ENCODE measurements at places on chromosomes 2 and 18.

DNA sequence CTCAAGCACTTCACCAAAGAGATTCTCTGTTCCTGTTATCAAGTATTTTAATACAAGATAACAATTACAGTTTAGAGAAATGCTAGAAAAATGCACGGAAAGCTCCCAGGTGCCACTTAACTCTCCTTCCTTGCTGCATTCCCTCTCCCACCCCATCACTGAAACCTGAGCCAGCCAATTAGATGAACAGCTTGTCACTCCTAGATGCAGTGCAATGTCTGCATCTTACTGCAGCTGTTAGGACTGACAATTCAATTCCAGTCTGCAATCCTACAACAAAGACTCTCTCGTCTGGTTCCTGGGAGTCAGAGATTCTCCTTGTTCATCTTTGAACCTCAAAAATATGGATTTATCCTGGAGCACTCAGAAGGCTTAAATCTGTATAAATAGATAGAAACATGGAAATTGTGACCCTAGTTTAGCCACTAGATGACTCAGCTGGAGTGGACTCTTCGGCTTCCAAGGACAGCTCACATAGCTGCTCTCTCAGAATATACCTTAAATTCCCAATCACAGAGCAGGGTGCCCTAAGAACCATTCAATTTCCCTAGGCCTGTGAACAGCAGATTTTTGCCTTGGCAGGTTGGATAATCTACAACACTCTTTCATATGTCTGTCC lies 311.1 kb downstream of the NRXN1 start:
- no peaks in the 10 kb centered on the region for H3K27me3 ChIP-seq
- no peak for DNase-seq
- no peaks in the 10 kb centered on the region for H3K36me3 ChIP-seq
- 0 out of 2 replicates have a peak, but pooled peaks cover 1% of the 10 kb centered on the region for H3K4me1 ChIP-seq
- H3K4me3 ChIP-seq, result no peak overlapping the region

GRCh38 chr2:96320728-96321622 lies 4.1 kb upstream of the ITPRIPL1 start:
- no peaks in the 10 kb centered on the region for H3K36me3 ChIP-seq
- no peak overlapping the region for H3K27ac ChIP-seq
- DNase-seq, result no peak
- no peaks in the 10 kb centered on the region for H3K4me1 ChIP-seq

- no peak overlapping the region for H3K27ac ChIP-seq
- H3K27me3 ChIP-seq, result no peaks in the 10 kb centered on the region
- H3K4me1 ChIP-seq, result peaks cover 33% of the 10 kb centered on the region
- H3K36me3 ChIP-seq, result peaks cover 14% of the 10 kb centered on the region
- DNase-seq, result no peak
These were observed 5.3 kb downstream of the ITM2C start for GRCh38 chr2:230869914-230870543.

DNA sequence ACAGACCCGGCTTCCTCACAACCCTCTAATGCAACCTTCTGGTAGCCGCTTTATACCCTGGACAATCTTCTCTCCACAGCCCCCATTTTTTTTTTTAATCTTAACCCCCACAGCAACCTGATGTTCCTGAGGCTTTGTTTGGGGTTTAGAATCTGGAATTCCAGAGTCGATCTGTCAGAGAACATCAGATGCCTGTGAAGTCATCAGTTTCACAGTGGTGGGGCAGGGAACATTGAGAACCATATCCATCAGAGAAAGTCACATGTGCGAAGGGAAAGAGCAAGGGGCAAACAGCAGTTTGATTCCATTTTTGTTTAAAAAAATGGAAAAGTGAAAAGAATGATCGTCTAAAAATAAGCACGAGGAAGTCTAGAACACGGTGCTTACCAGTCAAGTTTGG lies 20.6 kb downstream of the NPAS2 start:
- DNase-seq, result no peak
- no peaks in the 10 kb centered on the region for H3K27me3 ChIP-seq
- no peak overlapping the region for H3K4me3 ChIP-seq
- H3K4me1 ChIP-seq, result no peaks in the 10 kb centered on the region
- H3K27ac ChIP-seq, result no peak overlapping the region
- no peaks in the 10 kb centered on the region for H3K36me3 ChIP-seq

- no peak for DNase-seq
- H3K4me3 ChIP-seq, result no peak overlapping the region
- no peaks in the 10 kb centered on the region for H3K36me3 ChIP-seq
These were observed 143.1 kb downstream of the DNER start for GRCh38 chr2:229571243-229571642.

DNA sequence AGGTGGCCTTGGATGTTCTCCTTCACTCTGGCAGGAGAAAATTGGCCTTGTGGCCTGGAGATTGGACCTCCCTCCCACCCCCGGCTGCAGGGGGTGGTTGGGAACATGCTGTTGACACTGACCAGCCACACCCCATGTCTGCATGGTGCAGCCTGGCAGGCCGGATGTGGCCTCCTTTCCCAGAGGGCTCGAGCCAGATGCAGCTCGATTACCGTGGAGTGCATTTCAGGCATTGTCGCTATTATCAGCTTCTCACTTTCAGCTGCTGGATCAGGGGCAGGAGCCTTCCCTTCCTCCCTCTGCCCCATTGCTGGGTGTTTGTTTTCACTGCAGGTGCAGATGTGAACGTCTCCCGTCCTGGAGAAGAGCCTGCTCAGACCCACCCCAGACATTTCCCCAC lies 211.0 kb upstream of the SIX2 start:
- peaks cover 2% of the 10 kb centered on the region for H3K4me1 ChIP-seq
- no peak overlapping the region for H3K4me3 ChIP-seq
- DNase-seq, result no peak
- no peaks in the 10 kb centered on the region for H3K27me3 ChIP-seq
- no peaks in the 10 kb centered on the region for H3K36me3 ChIP-seq

DNA sequence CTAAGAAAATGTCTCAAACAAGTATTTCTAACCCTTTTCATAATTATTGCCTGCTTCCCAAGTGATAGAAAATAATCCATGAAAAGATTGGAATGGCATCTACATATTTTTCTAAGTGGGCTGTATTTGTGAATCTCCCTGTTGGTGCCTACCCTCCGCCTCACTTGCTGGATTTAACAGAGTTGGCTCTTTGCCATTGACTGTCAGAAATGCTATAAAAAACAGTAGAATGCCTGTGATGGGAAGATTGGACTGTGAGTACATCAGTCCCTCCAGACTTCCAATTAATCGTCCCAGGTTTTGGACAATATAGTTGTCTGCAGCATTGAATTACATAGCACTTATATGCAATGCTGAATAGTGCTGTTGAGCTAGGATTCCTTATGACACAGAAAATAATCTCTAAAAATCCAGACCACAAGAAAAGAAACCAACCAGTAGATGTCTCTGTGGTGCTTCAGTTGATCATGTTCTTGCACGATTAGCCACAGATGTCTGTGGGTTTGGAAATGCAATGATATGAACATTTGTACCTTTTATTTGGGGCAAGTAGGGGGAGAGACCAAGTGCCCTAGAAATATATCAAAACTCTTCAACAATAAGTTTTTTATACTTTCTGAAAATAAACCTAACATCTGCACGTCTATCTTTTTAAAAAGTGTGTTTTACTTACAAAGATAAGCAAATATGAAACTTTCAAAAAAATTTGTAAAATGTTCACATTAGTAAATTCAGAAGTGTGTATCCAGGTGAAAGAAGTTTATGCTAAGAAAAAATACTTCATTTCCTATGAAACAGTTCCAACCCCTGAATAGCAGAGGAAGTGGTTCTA lies 88.5 kb downstream of the DYNAP start:
- H3K27me3 ChIP-seq, result no peaks in the 10 kb centered on the region
- no peak overlapping the region for H3K4me3 ChIP-seq
- DNase-seq, result no peak
- H3K4me1 ChIP-seq, result no peaks in the 10 kb centered on the region
- H3K27ac ChIP-seq, result no peak overlapping the region
- H3K36me3 ChIP-seq, result no peaks in the 10 kb centered on the region

DNA sequence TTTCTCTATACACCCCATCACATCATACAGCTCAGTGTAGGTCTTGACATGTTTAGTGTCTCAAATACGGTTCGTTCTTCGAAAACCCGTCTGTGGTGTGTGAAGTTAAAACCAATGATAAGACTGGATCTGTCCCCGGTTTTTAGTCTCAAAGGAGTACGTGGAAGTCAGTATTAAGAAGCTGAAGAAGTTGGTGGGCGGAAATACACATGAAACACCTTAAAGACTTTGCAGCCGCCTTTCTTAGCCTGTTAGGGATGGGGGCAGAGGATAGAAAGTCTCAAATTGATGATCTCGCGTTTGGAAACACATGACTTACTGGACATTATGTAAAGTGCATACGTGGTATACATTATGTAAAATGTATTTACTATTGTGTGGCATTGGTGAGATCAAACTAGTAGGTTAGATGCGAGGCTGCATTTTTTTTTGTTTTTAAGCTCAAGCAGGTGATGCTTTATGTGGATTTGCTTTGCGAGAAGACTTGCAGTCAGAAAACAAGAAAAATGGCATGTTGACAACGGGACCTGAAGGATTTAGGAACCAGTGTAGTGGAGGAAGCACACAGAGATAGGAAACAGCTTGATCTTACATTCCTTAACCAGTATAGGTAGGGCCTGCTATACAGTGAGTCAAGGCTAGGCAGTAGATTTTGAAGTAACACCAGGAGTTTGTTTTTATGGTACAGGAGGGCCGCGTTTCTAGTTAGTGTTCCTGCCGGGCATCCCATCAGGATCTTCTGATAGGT lies 1.2 kb downstream of the CNOT11 start:
- no peaks in the 10 kb centered on the region for H3K27me3 ChIP-seq
- no peaks in the 10 kb centered on the region for H3K36me3 ChIP-seq
- peaks cover 4% of the 10 kb centered on the region for H3K4me1 ChIP-seq
- no peak overlapping the region for H3K27ac ChIP-seq

- no peak for DNase-seq
- H3K27ac ChIP-seq, result no peak overlapping the region
- no peaks in the 10 kb centered on the region for H3K27me3 ChIP-seq
- no peak overlapping the region for H3K4me3 ChIP-seq
- no peaks in the 10 kb centered on the region for H3K36me3 ChIP-seq
These were observed 238.9 kb downstream of the XIRP2 start for GRCh38 chr2:167127135-167127534.

- H3K4me1 ChIP-seq, result no peaks in the 10 kb centered on the region
- no peak overlapping the region for H3K27ac ChIP-seq
These were observed 37.0 kb upstream of the METTL21A start for GRCh38 chr2:207662203-207662602.

DNA sequence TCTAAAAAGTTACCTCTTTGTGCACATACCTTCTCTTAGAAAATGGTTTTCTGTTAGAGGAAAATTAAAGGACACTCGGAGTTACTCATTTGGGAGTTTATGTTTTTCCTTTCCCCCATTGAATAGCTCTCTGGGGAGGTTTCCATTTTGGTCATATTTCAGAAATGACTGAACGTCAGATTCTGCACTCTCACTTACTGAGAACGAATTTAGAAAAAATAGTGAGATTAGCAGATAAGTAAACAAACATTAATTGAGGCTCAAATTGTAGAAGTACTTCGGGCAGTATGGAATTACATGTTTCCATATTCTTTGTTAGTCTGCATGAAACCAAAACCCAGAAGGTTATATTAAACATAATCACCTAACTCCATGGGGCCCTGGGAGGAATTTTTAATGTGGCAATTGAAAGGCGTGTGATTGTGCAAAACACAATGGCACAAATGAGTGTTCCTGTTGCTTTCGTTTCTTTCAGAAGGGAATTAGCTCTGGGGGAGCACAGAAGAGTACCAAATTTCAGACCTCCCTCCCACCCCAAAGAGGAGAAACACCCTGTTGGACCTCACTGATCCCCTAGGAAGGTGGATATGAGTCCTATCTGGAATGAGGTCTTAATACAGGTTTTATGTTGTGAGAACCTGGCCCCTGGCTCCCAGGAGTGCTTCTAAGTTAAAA lies 212.3 kb downstream of the BCL2 start:
- no peaks in the 10 kb centered on the region for H3K27me3 ChIP-seq
- H3K36me3 ChIP-seq, result no peaks in the 10 kb centered on the region
- no peak for DNase-seq
- H3K27ac ChIP-seq, result no peak overlapping the region
- H3K4me3 ChIP-seq, result no peak overlapping the region

DNA sequence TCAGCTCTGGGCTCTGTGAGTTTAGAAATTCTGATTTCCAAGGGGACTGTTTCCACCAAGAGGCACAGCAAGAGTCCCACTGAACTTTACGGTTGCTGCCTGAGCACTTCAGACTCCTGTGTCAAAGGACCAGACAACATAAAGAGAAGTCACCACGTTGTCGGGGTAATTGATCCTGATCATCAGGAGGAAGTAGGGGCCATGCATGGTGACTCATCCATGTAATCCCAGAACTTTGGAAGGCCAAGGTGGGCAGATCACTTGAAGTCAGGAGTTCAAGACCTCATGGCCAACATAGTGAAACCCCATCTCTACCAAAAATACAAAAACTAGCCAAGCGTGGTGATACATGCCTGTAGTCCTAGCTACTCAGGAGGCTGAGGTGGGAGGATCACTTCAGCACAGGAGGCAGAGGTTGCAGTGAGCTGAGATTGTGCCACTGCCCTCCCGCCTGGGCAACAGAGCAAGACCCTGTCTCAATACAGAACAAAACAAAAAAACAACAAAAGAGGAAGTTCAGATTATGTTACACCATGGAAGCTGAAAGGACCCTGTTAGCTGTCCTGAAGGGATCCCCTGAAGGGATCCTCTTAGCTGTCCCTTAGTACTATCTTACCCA lies 9.4 kb upstream of the ASXL2 start:
- H3K36me3 ChIP-seq, result no peaks in the 10 kb centered on the region
- H3K4me1 ChIP-seq, result no peaks in the 10 kb centered on the region
- no peak overlapping the region for H3K4me3 ChIP-seq
- no peak overlapping the region for H3K27ac ChIP-seq
- H3K27me3 ChIP-seq, result 0 out of 2 replicates have a peak, but pooled peaks cover 1% of the 10 kb centered on the region

GRCh38 chr2:123073956-123074355 lies 951.1 kb upstream of the CNTNAP5 start:
- no peak for DNase-seq
- no peaks in the 10 kb centered on the region for H3K4me1 ChIP-seq
- no peaks in the 10 kb centered on the region for H3K36me3 ChIP-seq
- H3K27ac ChIP-seq, result no peak overlapping the region

DNA sequence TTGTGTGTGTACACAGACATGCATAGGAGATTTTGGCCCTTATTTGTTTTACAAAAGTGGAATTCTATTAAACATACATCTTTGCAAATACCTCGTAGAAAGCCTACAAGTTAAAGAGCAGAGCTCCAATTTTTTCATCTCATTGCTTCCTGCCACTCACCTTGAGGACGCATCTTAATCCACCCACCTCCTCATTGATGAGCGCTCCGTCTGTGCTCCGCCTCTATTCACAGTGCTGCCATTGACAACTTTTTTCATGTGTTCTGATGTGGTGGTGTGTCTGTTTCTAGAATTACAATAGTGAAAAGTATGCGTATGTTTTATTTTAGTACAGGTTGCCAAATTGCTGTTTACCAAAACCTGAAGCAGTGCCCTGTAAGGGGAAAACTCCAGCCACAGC lies 36.3 kb downstream of the NEURL3 start:
- H3K27ac ChIP-seq, result no peak overlapping the region
- H3K27me3 ChIP-seq, result no peaks in the 10 kb centered on the region
- no peak for DNase-seq
- H3K4me3 ChIP-seq, result no peak overlapping the region

GRCh38 chr18:48940854-48941611 lies 9.7 kb downstream of the SMAD7 start:
- H3K27me3 ChIP-seq, result no peaks in the 10 kb centered on the region
- no peaks in the 10 kb centered on the region for H3K36me3 ChIP-seq
- H3K27ac ChIP-seq, result no peak overlapping the region
- no peak overlapping the region for H3K4me3 ChIP-seq
